ENCODE measurements at places on chromosomes 4 and X.

- DNase-seq = no peak
Observed at GRCh38 chrX:23373129-23373804, 38.6 kb downstream of the PTCHD1 start.

DNA sequence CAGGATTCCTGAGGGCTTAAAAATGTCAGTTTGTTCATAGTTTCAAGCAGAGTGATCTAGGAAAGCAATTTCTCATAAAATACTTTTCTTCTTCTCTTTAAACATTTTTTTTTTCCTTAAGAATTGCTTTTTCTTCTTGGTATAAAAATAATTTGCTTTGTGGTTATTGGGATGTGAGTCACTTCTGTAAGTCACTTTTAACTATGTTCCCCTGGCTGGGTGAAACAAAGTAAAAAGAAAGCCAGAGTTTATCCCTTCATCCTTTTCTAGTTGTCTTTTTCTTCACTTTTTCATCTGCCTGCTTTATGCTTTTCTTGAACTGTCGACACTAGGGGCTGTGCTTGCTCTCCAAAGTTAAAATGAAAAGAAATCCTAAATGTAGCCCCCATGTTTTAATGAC, 33.5 kb downstream of the ARSJ start:
- no peak for DNase-seq

- no peak for DNase-seq
Observed at GRCh38 chrX:20500171-20500865, 233.6 kb upstream of the RPS6KA3 start.

GRCh38 chrX:136780241-136780640, 491 bp downstream of the ARHGEF6 start:
- DNase-seq = no peak

- no peak for DNase-seq
Observed at GRCh38 chr4:41658163-41658562, 90.4 kb downstream of the PHOX2B start.

DNA sequence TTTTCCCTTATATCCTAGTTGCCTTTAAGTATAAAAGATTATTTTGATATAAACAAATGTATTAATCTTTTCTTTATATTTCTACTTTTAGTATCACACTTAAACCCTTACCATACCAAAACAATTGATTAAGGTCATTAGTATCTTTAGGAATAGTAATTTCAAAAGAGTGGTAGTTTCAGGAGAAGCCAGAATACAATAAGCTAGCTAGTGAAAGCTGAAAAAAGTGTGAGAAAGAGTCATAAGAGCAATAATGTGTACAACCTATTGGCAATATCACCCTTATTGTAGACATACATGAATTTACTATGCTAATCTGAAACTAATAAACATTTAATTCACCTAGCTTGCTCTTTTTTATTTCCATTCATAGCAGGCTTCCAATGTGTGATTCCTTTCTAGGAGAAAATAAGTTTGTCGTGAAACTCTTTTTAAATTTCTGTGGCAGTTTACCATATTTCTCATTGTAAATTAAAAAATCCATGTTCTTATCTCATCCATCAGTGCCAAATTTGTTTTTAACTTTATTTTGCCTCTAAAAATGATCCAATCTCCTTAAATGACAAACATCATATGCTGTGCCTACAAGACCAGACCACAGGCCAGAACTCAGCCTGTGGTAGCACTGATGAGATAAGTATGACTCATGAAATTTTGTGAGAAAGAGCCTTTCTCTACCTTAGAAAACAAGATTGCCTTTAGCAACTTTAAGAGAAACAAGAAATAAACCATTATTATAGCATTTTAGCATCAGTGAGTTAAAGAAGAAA, 8.1 kb downstream of the NEK1 start:
- no peak for DNase-seq

- no peak for DNase-seq
Observed at GRCh38 chrX:142861557-142861956, 164.2 kb upstream of the SPANXN4 start.

GRCh38 chr4:31275906-31276305, 555.7 kb downstream of the PCDH7 start:
- no peak for DNase-seq

- DNase-seq = no peak
Observed at GRCh38 chrX:149939655-149939904, 1.3 kb upstream of the EOLA2 start.

GRCh38 chr4:159765382-159765781, 662.5 kb downstream of the RAPGEF2 start:
- DNase-seq = no peak

DNA sequence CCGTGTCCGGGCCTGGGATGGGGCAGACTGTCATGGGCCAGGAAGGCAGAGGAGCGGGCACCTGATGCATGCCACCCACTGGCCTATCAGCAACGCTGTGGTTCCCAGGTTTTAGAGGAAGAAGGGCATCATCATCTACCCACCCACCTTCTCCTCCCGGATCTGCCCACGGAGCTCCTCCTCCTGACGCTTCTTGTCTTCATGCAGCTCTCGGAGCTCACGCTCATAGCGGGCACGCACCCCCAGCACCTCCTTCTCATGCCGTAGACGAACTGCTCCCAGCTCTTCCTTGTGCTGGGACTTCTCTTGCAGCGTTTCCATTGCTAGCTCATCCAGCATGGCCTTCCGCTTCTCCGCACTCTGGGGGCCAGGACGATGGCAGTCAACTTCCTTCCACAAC, 11.4 kb upstream of the KCND1 start:
- no peak for DNase-seq

- no peak for DNase-seq
Observed at GRCh38 chrX:121179972-121180371, 132.6 kb downstream of the GLUD2 start.

DNA sequence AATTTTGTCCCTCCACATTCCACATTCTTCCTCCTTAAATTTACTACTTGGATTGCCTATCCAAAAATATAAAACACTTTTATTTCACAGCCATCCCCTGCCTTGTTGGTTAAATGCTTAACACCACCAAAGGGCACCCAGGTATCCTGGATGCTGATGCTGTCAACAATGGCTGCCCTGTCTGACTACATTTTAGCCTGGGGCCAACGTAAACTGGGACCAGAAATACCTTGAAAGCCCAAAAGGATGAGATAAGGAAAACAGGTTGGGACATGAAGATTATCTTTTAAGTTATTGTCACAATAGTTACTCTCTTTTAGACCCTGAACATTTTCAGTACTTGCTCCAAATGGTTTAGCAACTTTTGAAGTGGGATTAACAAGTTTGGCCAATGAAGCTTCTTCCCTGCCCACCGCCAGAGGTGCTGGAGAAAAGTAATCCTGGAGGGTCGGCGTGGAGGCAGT, 775 bp upstream of the YIPF6 start:
- DNase-seq = no peak

DNA sequence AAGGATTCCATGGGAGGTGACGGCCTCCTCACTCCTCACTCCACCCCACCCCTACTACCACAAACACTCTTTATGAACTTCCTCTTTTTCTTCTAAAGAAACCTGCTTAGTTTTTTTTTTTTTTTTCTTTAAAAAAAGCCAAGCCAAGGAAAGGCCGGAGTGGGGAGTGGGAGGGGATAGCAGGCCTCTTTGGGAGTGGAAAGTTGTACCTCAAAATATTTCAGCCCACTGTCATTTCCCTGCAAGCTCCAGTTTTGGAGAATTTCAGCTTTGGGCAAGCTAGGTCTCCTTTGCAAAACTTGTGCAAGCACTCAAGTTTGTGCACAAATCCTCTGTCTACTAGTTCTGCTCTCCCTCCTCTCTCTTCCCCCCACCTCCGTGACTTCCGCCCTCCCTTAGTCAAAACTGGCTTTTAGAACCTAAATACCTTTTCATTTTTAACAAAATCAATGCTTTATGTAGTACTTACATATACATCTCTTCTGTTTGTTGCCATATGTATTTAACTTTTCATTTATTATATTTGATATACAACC, 512 bp upstream of the ANTXR2 start:
- DNase-seq = no peak

DNA sequence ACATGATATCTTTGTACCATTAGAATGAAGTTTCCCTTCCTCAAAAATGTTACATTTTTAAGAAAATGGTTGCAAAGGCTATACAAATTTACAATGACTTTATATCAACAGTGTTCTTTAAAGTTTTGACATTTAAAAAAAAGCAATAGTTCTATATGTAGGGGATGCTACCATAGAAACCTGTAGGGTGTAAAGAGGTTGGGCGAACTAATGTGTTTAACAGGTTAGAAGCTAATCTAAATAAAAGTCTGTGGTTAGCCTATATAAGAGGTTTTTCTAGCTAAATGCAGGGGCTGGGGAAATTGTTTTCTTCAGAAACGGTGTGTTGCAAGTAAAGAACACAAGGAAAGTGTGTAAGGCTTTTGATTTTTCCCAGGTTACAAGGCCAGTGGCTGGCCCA, 73.3 kb downstream of the GBA3 start:
- no peak for DNase-seq

DNA sequence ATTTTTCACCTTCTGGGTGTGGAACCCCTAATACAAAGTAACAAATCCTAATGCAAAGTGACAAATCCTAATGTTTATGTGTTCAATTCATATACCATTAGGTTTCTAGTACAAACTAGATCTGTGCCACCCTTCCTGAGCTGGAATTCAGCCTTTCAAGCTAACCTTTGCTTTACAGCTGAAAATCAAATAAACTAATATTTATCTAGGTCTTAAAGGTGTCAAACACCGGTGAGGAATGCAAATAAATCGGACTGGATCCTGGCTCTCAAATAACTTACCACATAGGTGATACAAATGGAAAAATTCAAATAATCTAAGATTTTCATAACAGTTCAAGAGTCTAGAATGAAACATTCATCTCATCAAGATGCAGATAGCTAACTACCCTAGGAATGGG, 11.6 kb downstream of the IRF2 start:
- no peak for DNase-seq

DNA sequence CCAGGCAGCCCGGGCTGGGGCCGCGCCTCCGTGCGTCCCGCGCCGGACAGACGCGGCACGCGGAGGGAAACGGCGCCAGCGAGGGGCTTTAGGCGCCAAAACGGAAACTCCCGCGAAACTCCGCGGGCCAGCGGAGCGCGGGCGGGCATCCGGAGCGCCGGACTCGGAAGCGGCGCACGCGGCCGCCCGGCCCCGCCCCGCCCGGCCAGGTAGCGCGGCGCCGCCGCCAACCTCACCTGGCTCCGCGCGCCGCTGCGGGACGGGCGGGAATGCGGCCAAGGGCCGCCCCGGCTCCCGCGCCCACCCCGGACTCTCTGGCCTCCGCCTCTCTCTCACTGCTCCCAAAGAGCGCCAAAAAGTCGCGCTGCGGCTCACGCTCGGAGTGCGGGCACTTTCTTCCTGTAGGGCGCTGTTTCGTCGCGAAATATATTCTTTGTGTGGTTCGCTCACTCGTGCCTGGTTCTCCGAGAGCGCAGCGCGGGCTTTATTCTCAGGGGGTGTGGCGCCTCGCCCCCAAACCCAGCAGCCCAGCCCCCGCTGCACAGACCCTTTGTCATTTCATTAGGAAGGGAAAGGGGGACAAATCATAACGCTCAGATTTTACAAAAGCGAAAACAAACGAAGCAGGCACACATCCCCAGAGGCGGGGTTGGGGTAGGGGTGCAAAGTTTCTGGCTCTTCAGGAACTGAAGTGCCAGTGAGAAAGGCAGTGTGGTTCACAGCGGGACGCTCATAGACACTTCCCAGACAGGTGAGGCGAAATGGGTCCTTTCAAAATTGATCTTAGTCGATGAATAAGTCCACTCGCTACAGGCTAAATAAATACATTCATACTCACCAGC, 961 bp upstream of the MBNL3 start:
- DNase-seq = peak; percentile 7

- no peak for DNase-seq
Observed at GRCh38 chr4:123937581-123937980, 541.0 kb downstream of the SPRY1 start.

- no peak for DNase-seq
Observed at GRCh38 chrX:55014897-55015299, 14.7 kb downstream of the APEX2 start.

- DNase-seq = no peak
Observed at GRCh38 chr4:35649778-35650177, 594.5 kb downstream of the ARAP2 start.

- no peak for DNase-seq
Observed at GRCh38 chr4:20297783-20298182, 46.1 kb downstream of the SLIT2 start.

DNA sequence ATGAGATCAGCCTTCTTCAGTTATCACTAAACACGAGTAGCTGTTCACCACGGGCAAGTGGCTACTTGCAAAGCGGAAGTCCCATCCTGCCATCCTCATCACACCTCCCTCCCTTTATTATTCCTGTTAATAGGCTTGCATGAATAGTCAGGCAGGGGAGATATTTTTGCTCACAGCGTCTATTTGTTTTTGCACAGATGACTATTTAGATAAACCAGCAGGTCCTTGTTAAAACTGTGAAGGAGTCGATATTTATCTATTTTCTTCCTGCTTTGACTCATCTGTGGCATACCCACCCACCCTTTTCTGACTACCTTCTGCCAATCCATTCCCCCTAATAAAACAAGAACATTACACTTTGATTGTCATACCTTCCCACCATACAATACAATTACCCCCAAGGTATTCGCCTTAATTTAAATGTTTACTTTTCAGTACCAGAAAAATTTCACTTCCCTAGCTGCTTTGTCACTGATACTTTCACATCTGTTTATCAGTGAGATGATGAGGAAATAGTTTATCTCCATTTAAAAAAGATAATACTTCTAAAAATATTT, 96.6 kb upstream of the BANK1 start:
- DNase-seq = no peak

- DNase-seq = no peak
Observed at GRCh38 chr4:74624351-74625151, 169.8 kb downstream of the BTC start.

- no peak for DNase-seq
Observed at GRCh38 chr4:81471298-81471587, 464 bp downstream of the RASGEF1B start.

GRCh38 chr4:89101256-89102161, 9.8 kb upstream of the TIGD2 start:
- no peak for DNase-seq

DNA sequence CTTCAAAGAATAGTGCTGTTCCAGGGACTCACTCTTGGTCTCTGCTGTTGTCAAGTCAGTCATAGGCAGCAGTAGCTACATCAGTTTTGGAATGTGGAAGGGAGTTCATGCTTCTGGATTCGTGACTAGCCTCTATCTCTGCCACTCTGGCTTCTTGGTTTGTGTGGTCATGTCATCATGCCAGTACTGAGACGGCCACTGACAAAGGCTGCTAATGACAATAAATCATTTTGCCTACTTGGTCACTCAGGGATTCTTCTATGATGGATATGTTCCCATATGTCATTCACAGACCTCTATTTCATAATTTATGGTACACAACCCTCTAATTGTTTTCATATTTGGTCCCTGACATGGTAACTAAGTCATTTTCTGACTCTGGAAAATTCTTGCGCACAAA, 450.8 kb upstream of the BOD1L1 start:
- DNase-seq = no peak

GRCh38 chr4:108111781-108112180, 57.0 kb downstream of the LEF1 start:
- DNase-seq = no peak

All from stimulated activated CD4-positive, alpha-beta T cell treated with anti-CD3 and anti-CD28 coated beads, TNF-alpha, amount 100 ng/mL, for 1 hour (primary cell).